ENCODE measurements at places on chromosomes 2 and 18.

DNA sequence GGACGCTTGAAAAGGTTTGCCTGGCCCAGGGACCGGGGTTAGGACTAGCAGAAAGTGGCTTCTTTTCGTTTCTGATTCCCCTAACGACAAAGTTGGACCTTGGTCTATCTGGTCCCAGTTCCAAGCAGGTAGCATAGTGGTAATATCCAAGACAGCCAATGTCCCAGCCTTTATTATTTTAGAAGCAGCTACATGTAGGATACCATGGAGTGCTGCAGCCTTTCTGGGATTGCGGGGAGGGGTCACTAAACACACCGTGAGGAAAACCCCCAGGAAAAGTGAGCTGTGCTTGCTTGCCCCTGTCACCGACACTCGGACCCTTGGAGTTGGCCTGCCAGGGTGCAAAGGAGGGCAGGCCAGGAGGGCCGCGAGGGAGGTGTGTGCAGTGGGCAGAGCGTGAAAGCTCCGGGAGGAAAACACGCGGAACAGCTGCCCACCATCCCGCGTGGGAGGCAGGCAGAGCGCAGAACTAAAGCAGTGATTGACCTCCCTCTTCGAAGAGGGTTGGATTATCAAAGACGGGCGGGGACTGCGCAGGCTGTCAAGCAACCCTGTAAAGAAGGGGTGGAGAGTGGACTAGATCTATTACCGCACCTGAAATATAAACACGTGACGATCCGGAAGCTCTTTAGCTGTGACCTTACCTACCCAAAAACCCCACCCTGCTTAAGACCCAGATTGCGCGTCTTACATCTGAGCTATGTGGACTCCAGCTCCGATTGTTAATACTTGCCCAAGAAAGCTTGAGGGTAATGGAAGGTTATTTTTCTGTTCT lies 624 bp upstream of the MAP4K3 start:
- DNase-seq = peak; percentile 44

GRCh38 chr18:13441736-13442135 lies 223.2 kb downstream of the LDLRAD4 start:
- no peak for DNase-seq

- no peak for DNase-seq
Measured at GRCh38 chr2:230582851-230583283, 129.8 kb upstream of the CAB39 start.

GRCh38 chr2:169010633-169011460 lies 20.3 kb downstream of the ABCB11 start:
- no peak for DNase-seq

- DNase-seq = no peak
Measured at GRCh38 chr2:65545837-65546805, 113.7 kb upstream of the SPRED2 start.

- DNase-seq = no peak
Measured at GRCh38 chr18:49009661-49010060, 58.9 kb upstream of the SMAD7 start.

GRCh38 chr2:15919716-15920434 lies 20.5 kb upstream of the MYCN start:
- DNase-seq = no peak

DNA sequence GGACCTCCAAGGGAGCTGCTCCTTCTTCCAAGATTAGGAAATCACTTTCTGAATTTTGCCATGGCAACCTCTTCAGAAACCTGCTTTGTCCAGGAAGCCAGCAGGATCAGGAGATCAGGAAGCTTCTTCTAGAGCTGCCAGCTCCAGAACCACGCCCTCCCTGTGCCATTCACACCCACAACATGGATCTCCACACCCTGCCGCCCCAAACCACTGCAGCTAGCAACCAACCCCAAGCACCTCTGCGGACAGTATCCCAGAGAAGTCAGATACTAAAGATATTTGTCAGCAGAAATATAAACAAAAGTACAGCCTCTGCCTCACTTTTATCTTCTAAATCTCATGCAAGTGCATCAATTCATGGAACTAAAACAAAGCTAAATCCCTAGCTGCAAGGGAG lies 106.4 kb downstream of the VIT start:
- no peak for DNase-seq

GRCh38 chr18:62596145-62597005 lies 73.5 kb downstream of the ZCCHC2 start:
- peak; percentile 47 for DNase-seq

DNA sequence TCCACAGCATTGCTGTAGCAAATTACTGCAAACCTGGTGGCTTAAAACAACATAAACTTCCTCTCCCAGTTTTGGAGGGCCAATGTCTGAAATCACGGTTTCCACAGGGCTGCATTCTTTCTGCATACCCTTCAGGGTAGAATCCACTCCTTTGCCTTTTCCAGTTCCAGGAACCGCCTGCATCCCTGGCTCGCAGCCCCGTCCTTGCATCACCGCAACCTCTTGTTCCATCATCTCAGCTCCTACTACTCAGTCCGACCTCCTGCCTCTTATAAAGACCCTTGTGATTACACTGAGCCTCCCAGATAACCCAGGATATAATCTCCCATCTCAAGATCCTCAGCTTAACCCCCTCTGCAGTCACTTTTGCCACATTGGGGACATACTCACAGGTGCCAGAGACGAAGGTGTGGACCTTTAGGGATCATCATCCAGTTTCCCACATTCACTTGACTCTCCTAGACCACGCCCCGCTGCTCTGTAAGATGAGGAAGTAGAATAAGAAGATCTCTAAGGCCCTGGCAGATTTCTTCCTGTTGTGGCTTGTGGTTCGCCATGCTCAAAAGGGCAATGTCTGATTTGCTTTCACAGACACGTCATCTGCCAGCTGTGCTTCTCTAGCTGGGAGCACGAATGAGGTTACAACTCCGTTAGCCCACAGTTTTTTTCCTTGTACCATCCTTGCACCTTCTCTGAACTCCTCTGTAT lies 103.6 kb upstream of the AGAP1 start:
- DNase-seq = peak; percentile 54

DNA sequence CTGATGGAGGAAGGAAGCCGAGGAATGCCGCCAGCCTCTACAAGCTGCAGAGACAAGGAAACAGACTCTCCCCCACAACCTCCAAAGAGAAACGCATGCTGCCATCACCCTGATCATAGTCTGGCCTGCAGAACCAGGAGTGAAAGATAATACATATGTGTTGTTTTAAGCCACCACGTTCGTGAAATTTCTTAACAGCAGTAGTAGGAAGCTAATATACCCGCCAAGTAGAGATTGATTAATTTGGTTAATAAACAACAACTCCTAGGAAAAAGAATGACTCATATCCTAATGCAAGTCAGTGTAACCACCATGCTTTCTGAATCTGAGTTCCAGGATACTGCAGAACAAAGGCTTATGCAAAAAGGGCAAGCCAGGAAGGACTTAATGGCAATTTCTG lies 36.6 kb downstream of the LONRF2 start:
- DNase-seq = no peak

GRCh38 chr2:8851811-8852560 lies 14.6 kb upstream of the KIDINS220 start:
- DNase-seq = peak; percentile 42

- no peak for DNase-seq
Measured at GRCh38 chr2:133768256-133768655, 200.0 kb upstream of the NCKAP5 start.

- no peak for DNase-seq
Measured at GRCh38 chr2:45724335-45724734, 72.9 kb downstream of the PRKCE start.

DNA sequence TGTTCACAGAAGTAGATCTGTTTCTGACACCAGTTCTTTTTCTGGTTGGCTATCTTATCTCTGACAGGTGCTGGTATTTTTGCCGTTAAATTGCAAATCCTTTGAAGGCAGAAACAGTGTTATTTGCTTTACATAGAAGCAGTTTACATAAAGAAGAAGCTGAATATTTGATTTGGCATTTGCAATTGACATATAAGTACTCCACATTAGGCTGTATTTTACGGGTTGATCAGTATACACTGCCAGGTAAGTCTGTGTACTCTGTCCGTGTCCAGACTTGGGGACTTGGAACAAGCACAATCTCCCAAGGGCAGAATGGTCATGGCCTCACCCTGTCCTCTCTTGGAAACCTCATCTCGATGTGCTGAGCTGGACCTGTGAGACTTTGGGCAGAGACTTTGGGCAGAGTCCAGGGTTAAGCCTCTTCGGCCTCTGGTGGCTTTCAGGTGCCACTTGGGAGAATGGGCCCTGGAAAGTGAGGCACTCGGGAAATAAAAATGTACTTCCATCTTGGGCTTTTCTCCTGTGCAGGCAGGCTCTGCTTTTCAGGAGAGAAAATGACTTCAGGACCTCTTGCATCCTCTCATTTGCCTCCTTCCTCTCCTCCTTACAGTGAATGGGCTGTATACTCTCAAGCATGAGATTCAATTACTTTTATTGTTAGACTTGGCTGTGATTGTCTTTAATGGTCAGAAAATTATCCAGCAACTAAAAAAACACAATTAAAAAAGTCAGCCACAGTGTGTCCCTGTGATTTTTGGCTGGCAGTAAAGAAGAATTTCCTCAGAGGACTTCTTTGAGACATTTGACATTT lies 108.5 kb downstream of the RAPGEF4 start:
- no peak for DNase-seq

- DNase-seq = peak; percentile 94
Measured at GRCh38 chr2:68828887-68829708, 42.1 kb downstream of the BMP10 start.

- no peak for DNase-seq
Measured at GRCh38 chr18:36496022-36496421, 198.5 kb downstream of the FHOD3 start.

Measured in femur (tissue), 1 donor.